ENCODE measurements at places on chromosomes 12 and 14.

GRCh38 chr12:116959845-116960514 lies 49.2 kb downstream of the FBXW8 start:
- peak; percentile 57 for DNase-seq

- DNase-seq = no peak
Observed at GRCh38 chr14:75280831-75281653, 2.4 kb downstream of the FOS start.

DNA sequence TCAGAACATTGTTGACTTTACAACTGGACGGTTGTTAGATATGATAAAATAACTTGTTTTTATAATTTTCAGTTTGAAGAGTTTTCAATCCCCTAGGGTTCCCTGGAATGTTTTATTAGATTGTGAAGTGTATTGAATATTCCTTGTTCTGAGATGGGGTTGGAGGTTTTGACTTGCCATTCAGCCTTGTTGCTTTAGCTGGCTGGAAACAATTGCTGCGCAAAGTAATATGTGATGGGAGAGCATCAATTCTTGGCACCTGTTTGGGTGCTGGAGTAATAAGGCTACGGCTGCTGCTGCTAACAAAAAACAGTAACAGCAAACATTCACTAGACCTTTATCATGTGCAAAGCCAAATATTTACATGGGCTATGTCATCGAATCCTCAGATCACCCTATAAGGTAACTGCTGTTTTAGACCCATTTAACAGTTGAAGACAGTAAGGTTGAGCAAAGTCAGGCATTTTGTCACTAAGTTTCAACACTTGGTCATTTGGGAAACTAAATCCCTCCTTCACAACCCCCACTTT lies 241.0 kb upstream of the TBX3 start:
- no peak for DNase-seq

- DNase-seq = no peak
Observed at GRCh38 chr14:102586420-102587104, 5.9 kb upstream of the RCOR1 start.

DNA sequence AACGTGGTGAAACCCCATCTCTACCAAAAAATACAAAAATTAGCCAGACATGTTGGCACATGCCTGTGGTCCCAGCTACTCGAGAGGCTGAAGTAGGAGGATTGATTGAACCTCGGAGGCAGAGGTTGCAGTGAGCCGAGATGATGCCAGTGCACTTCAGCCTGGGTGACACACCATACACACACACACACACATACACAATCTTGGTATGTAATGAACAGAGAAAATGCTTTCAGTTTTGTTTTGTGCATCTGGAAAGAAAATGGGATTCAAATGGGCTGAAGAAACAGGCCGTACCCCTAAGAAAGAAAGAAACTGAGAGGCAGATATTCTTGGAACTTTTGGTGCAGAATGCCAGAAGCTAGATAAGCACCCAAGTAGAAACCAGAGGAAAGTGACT lies 107.2 kb downstream of the PDE3A start:
- no peak for DNase-seq

GRCh38 chr14:77303417-77304156 lies 17.1 kb downstream of the POMT2 start:
- peak; percentile 55 for DNase-seq

DNA sequence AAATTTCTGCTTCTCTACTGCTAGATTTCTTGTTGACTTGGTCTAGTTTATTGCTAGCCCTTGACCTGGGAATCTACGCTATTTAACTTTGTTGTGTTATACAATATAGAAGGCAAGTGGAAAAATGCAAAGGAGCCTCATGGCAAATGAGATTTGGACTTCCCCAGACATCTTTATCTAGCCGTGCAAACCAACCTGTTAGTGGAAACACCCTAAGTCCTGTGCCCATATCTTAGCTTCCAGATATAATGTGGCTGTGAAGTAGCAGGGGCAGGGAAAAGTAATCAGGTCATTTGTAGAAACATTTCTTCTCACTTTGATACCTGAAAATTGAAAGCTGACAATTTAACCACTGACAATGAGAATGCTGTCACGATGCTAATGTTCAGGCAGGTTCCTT lies 90.7 kb upstream of the ATP2B1 start:
- no peak for DNase-seq

GRCh38 chr12:95548539-95549391 lies 2.5 kb downstream of the USP44 start:
- DNase-seq = peak; percentile 71

GRCh38 chr12:72448805-72449204 lies 176.6 kb downstream of the TRHDE start:
- no peak for DNase-seq

- no peak for DNase-seq
Observed at GRCh38 chr12:129831294-129831693, 72.5 kb downstream of the TMEM132D start.

DNA sequence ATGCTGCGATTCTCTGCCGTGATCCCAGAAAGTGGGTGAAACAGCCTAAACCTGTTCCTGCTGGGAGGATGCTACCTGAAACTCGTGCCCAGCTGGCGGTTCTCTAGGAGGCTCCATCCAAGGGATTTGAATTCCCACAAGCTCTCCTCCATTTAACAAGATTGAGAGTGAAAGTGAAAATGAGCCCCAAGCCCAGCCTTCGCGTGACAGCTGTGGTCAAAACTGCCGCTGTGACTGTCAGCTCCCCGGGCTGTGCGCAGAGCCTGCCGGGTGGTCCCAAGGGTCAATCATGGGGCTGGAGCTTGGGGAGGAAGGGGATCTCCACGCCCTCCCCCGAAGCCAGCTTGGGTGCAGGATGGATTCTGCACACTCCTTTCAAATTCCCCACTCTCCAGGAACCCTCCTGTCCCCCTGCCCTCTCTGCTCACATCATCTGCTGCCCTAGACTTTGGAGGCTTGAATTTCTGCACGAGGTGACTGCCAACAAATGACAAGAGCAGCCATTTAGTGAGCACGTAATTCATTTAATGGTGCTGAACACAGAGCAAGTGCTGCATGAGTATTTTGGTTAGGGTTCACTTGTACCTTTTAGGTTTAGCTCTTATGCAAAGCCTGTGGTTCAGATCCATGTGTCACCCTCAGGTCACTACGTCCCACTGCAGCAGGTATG lies 5.3 kb downstream of the ASB2 start:
- DNase-seq = peak; percentile 72

GRCh38 chr12:104682790-104683279 lies 226.1 kb downstream of the CHST11 start:
- peak; percentile 77 for DNase-seq

- no peak for DNase-seq
Observed at GRCh38 chr14:25178255-25178654, 128.3 kb upstream of the STXBP6 start.

- no peak for DNase-seq
Observed at GRCh38 chr12:94663071-94663470, 12.7 kb upstream of the TMCC3 start.

DNA sequence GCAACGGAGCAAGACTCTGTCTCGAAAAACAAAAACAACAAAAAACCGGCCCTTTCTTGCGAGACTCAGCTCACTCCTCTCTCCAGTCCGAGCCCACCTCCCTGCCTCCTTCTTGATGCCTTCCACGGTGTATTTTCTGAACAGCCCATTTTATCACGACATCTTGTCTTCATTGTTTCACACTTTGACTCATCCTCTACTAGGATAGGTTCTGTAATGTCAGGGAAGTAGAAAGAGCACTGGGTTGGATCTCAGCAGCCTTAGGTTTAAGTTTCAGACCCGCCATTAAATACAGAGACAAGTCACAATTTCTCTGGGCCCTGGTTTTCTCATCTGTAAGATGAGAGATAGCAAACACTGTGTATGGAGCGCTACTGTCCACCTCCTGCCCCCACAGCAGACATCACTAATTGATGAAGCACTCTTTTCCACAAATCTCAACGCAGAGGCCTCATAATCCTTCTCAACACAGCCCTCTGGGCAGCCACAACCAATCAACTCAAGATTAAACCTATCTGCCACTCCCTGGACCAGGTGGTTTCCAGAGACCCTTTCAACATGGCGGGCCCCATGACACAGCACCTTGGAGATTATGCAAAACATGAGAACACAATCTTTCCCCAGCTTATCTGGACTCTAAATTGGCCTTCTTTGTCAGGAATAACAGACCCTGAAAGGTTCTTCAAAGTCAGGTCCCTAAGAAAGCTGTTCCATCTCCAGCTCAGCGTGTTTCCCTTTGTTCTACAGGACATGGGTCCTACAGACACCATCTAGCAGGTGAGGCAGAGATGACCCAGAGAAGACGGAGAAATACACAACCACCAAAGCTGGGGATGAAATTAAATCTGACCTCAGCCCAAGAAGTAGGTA lies 35.6 kb downstream of the CCDC88C start:
- no peak for DNase-seq

DNA sequence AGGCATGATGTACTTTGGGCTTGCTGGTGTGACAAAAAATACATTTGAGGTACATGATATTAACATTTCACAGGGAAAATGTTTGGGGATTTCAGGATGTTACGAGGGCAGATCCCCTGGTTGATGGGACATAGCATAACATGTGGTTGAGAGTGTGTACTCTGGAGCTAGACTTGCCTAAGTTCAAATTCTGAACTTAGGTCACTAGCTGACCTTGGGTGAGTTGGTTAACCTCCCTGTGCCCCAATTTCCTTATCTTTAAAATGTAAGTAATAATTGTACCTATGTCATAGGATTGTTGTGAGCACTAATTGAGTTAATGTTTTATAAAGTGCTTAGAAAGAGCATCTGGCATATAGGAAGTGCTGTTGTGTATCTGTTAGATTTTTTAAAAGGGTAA lies 64.7 kb upstream of the ATF1 start:
- DNase-seq = no peak

GRCh38 chr12:124993626-124994436 lies at the start of gene BRI3BP:
TSS of gene BRI3BP (plus strand) at chr12:124993645. CDS start at chr12:124993791, 146 bp downstream.
- DNase-seq = peak; percentile 46

GRCh38 chr12:2960996-2961616 lies 1.9 kb downstream of the TEAD4 start:
- no peak for DNase-seq

GRCh38 chr12:118102070-118102469 lies 1.7 kb downstream of the VSIG10 start:
- no peak for DNase-seq

- DNase-seq = no peak
Observed at GRCh38 chr14:38496092-38496491, 240.2 kb upstream of the CLEC14A start.

DNA sequence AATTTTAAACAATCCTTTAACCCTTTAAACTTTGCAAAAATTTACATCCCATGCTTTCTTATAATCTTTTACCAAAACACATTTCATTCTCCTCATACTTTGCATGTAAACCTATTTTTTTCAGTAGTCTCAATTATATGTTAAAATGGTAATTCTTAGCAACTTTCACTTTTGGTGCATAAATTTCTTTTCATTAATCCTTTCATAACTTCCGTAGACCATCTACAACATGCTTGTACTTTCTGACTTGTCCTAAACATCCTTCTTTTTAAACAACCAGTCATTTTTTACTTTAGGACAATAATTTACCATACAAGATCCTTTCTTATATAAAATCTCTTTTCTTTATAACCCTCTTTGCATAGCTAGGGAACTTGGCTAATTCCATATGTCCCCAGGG lies 19.5 kb downstream of the CCDC91 start:
- DNase-seq = no peak

DNA sequence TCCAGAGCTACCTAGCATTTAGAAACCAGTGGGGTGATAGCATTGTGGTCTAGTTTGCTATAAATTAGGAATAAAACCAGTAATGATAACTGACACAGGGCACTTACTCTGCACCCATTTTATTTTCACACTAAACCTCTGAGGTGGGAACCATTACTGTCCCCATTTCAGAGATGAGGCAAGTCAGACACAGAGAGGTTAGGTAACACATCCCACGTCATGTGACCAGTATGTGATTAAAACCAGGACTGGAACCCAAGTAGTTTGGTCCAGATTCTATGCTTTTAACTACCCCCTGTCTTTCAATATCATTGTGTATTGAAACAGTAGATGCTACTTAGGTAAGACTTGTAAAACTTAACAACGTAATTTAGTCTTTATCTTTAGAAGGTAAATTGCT lies 110.2 kb downstream of the PLXNC1 start:
- DNase-seq = no peak

DNA sequence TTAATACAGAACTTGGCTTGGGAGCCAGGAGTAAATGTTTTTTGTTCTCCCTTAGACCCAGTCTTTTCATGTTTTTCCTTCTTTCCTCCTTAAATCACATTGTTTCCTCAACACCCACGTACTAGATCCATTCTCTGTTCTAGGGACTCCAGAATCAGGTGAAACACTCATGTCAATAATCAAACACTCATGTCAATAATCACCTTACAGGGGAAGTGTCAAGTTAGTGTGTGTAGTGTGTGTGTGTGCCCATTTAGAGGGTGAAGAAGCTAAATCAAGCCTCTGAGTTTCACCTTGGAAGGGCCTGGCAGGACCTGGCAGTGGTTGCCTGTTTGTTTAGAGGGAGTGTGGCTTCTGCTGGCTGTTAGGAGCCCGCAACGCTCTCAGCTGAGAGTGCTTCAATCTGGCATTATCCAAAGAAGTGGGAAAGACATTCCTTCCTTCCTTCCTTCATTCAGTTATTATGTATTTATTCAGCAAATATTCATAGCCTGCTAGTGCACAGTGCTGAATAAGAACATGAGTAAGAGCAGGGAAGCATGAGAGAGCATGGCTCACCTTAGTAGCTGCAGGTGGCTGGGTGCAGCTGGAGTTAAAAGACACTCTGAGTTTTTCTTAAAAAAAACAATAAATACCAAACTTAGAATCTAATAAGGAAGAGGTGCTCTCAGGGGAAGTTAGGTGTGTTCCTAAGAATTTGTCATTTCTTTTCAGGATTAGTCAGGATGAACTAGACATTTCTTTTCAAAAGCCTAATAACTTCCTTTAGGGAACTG lies 17.6 kb upstream of the EID3 start:
- peak; percentile 20 for DNase-seq

GRCh38 chr12:13980538-13981295 lies 685 bp downstream of the GRIN2B start:
- DNase-seq = no peak

DNA sequence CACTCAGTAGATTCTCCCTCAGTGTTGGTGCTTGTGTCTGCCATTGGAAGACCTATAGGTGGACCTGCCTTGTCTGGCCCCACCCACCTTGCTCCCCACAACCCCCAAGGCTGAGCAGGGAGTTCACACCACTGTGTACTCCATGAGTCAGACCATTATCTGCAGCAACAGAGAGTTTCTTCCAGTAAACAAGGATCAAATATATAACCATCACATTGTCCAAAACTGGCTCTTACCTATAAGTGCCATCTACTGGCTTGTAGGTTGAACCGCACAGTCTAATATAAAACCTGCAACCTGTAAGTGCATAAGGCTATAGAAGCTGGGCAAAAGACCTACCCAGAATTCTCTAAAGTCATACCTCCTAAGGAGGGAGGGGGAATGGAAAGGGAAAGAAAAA lies 7.9 kb downstream of the TAS2R13 start:
- no peak for DNase-seq

- DNase-seq = no peak
Observed at GRCh38 chr12:64733857-64734256, 25.3 kb downstream of the GNS start.
